CD14-positive monocyte (primary cell): ENCODE measurements at places on chromosomes 2 and 18.
A peak's percentile ranks its signal among the peaks of the same experiment; 100 is the strongest.

DNA sequence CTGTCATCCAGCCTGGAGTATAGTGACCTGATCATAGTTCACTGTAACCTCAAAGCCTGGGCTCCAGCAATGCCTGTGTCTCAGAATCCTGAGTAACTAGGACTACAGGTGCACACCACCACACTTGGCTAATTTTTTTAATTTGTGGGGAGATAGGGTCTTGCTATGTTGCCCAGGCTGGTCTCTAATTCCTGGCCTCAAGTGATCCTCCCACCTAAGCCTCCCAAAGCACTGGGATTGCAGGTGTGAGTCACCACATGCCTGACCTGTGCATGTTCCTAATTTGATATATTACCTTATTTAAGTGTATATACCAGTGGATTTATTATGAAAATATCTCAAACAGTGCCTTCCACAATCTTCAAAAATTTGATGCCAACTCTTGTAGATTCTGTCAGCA is 123.6 kb upstream of the XIRP2 start:
- no peak for DNase-seq

GRCh38 chr18:9823805-9824473 is 61.8 kb upstream of the TXNDC2 start:
- DNase-seq, result no peak

DNA sequence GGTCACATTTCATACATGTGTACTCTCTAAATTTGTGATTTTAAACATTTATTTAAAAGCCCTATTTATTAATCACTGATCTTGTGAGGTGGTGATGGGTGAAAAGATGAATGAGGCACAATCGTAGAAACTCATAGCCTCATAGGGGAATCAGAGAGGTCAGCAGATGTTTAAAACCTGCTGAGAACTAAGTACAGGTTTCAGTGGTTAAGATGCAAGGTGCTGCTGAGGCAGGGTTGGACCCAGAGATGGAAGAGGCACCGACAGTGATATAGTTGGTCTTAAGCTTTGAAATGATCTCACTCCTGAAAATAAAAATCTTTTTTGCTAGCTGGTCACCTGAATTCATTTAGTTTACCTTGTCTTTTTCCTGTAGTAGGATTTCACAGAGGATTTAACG is 49.6 kb downstream of the LINC00305 start:
- no peak for DNase-seq

DNA sequence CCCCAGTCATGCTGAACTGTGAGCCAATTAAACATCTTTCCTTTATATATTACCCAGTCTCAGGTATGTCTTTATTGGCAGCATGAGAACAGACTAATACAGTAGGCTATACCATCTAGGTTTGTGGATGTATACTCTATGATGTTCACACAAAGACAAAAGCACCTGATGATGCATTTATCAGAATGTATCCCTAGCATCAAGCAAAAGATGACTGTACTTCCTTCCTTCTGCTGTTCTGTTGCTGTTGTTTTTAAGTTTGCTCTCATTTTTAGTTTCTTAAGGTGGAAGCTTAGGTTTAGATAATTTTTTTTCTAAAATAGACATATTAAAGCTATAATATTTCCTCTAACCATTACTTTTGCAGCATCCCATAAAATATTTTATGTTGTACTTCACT is 12.4 kb downstream of the ZSCAN30 start:
- DNase-seq, result no peak

DNA sequence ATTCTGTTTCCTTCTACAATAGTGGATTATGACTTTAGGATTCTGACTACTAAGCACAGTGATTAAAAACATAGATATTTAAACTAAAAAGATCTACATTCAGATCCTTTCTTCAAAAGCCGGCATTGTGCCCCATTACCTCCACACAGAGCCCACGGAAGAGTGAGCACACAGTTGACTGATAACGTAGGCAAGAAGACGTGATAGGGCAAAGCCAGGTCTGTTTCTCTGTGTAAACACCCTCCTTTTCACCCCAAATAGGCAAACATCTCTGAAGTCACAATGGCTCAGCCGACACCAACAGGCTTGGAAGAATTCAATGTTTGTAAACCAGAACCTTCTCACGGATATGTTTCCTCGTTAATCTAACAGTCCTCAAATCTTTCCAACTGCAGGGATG is 302.9 kb downstream of the CMPK2 start:
- DNase-seq, result no peak

DNA sequence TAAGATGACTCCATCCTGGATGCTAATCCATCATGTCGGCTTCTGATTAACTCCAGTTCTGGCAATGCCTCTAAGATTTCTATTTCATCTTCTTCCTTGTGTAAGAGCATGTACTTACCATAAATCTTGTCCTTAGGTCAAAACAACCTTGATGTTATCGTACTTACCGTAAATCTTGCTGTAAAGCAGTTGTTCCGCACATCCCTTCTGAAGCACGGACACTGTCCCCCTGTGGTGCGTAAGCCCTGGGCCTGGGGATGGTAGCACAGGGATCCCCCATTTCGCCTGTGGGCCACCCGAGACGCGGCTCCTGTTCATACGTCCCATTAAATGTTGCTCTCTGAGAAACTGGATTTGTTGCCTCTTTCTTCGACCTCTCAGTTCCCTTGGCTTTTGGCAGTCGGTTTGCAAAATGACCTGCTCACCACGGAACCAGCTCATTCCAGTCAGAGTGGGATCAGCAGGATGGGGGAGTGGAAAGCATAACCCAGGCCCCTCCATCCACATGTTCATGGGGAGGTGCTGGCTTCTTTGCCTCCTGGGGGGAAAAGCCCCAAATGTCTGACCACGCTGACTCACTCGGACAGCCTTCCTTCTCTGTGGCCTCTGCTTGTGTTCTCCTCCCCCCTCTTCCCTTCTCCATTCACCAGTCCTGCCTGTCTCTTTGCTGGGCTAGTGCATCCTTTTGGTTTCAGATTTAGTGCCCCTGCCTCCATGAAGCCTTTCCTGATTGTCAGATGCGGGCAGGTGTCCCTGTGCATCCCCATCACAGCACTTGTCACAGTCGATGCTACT is 49.9 kb downstream of the RAB31 start:
- peak; percentile 84 for DNase-seq

GRCh38 chr2:21800356-21800755 is 676.6 kb downstream of the TDRD15 start:
- no peak for DNase-seq

- no peak for DNase-seq
Measured at GRCh38 chr2:150376553-150377335, 110.7 kb downstream of the RND3 start.

- no peak for DNase-seq
Measured at GRCh38 chr18:58805467-58806187, 59.0 kb upstream of the ZNF532 start.

DNA sequence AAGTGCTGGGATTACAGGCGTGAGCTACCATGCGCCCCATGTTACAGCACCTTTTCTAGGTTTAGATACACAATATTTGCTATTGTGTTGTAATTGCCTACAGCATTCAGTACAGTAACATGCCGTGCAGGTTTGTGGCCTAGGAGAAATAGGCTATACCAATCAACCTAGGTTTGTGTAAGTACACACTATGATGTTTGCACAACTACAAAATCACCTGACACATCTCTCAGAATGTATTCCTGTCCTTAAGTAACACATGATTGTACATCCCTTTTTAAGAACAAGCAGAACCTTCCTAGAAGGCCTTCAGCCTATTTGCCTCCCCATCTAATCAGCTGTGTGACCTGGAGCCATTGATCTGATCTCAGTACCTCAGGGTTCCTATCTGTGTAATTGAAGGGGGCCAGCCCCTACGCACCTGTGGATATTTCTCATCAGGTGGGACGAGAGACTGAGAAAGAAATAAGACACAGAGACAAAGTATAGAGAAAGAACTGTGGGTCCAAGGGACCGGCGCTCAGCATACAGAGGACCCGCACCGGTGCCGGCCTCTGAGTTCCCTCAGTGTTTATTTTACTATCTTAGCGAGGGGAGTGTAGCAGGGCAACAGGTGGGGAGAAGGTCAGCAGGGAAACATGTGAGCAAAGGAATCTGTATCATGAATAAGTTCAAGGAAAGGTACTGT is 18.7 kb upstream of the TMBIM1 start:
- peak; percentile 45 for DNase-seq

GRCh38 chr18:46257366-46257765 is 153.2 kb downstream of the HAUS1 start:
- no peak for DNase-seq

GRCh38 chr2:224524657-224525056 is 60.5 kb downstream of the CUL3 start:
- DNase-seq, result no peak

GRCh38 chr2:46888421-46888952 is 27.1 kb downstream of the MCFD2 start:
- DNase-seq, result no peak

DNA sequence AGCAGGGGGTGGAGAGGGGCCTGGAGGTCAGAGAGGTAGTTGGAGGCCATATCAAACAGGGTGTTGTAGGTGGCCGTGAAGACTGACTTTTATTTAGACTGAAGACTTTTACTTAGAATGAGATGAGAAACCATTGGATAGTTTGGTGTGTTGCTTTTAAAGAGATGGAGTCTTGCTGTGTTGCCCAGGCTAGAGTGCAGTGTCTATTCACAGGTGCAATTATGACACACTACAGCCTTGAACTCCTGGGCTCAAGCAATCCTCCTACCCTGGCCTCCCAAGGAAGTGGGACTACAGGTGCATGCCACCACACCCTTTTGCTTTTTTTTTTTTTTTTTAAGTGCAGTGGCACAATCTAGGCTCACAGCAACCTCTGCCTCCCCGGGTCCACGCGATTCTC is 2.5 kb upstream of the LRPPRC start:
- no peak for DNase-seq

- no peak for DNase-seq
Measured at GRCh38 chr2:127150996-127151395, 44.0 kb upstream of the BIN1 start.

DNA sequence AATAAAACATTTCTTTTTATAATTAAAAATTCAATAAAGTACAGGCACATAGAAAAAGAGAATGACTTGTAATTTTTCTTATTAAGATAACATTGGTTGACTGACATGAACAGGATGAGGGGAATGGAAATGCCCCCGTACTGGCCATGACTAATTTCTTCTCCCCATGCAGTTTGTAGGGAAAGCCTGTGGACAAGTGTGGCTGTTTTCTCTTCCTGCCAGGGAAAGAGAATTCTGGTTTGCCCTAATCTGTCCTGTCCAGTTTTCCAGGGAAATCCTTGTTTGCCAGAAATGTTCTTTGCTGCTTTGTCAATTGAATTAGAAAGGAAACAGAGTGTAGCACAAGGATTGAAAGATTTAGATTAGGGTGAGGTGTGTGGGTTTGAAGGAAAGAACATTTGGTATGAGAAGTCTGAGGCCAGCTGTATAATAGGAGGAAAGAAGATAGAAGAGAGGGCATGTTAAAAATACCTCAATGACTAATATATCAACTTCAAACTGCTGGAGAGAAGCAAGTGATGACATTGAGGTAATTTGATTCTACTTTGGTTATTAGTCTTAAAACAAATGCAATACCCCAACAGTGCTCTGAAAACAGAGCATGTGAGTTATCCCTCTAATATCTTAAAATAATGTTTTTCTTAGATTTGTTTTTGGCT is 593.9 kb upstream of the ZNF804A start:
- no peak for DNase-seq

DNA sequence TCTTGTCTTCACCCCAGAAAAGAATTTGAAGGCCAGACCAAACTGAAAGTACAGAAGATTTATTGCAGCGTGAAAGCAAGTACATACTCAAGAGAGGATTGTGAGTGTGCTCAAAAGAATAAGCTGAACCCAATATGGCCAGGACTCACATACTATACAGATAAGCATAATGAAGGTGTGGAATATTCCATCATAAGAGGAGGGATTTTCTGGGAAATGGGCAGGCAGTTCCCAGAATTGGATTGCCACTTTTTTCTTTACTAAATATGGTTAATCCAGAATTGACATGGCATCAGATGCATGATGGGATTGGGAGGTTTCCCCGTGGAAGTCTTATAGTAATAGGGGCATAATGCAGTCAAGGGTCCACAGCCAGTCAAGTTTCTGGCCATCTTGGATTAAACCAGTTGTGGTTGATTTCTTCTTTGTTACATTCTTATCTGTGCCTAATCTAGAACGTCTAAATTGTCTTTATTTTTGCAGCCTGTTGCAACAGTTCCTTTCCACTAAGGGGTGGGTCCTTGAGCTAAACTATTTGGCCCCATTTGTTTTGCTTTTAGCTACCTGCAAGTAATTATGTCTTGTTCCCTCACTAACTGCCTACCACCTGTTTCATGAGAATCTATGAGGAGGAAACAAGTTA is 9.0 kb downstream of the SP140L start:
- DNase-seq, result no peak

- no peak for DNase-seq
Measured at GRCh38 chr2:23485261-23485660, 100.3 kb downstream of the KLHL29 start.

GRCh38 chr2:179936654-179937053 is 70.4 kb downstream of the CWC22 start:
- no peak for DNase-seq

DNA sequence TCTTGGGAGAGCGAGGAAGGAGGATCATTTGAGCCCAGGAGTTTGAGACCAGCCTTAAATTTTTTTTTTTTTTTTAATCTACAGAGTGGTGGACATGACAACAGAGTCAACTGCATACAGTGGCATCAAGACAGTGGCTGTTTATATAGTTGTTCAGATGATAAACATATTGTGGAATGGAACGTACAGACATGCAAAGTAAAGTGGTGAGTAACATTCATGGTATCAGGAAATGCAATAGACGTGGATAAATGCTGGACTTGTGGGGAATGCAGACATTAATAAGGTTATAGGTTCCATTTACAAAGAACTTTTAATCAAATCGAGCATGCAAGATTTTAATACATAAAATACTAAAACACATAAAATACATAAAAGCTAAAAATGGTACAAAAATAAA is 11.9 kb downstream of the WDR43 start:
- DNase-seq, result no peak

- no peak for DNase-seq
Measured at GRCh38 chr2:158366342-158366741, 90.2 kb downstream of the CCDC148 start.

GRCh38 chr2:151760139-151760650 is 25.9 kb upstream of the NEB start:
- DNase-seq, result no peak

GRCh38 chr2:222907790-222908441 is 47.1 kb downstream of the ACSL3 start:
- DNase-seq, result no peak

DNA sequence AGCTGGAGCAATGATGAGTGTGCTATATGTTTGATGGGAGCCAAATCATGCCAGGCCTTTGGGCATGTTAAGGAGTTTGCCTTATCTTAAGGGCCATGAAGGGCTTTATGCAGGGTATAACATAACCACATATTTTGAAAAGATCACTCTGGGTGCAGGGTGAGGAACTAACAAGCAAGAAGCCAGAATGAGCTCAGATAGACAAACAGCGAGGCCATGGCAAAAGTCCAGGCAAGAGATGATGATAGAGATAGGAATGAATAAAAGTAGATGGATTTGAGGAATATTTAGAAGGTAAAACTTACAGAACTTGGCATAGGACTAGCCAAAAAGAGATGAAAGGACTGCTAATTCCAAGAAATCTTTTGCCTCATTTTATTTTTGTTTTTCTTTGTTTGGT is 6.7 kb downstream of the GALNT3 start:
- DNase-seq, result no peak

- no peak for DNase-seq
Measured at GRCh38 chr2:133788386-133788785, 220.1 kb upstream of the NCKAP5 start.

GRCh38 chr18:5839102-5839501 is 56.2 kb downstream of the TMEM200C start:
- no peak for DNase-seq

- DNase-seq, result no peak
Measured at GRCh38 chr2:96830044-96830562, 13.7 kb downstream of the ANKRD23 start.

GRCh38 chr2:241869087-241869961 is at the start of gene RTP5:
Gene RTP5, plus strand, starts transcription at chr2:241869729. Its CDS starts 28 bp downstream, at chr2:241869757.
- no peak for DNase-seq
